ENCODE measurements at places on chromosomes 7 and 10. TPM values are rescaled to one million over a fixed set of nuclear protein-coding genes. Genes with fewer than 3 reads are reported as not detected.

- H3K4me3 ChIP-seq, result peak overlapping the region; percentile 67
- no peak for DNase-seq
- H3K36me3 ChIP-seq, result no peaks in the 10 kb centered on the region
- H3K4me1 ChIP-seq, result no peaks in the 10 kb centered on the region
- no peaks in the 10 kb centered on the region for H3K27me3 ChIP-seq
These were observed 24.7 kb downstream of the ADK start for GRCh38 chr10:74175510-74176379.

The PRRT4 gene
- total RNA-seq, result 0.82 TPM

DNA sequence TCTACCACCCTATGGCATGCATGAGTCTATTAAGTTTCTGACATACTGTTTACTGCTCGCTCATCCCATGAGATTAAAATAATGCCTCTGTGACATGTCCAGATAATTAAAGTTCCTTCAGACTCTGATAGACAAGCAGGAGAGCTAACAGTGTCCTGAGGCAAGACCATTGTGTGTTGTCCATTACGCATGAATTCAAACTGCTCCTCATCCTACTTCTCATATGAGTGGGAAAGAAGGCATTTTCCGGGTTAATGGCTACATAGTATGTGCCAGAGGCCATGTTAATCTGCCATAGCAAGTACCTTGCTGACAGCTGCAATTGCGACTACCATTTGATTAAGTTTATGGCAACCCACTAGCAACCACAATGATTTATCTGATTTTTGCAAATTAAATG is 113.3 kb downstream of the GNAI1 start:
- peaks cover 2% of the 10 kb centered on the region for H3K4me1 ChIP-seq
- H3K4me3 ChIP-seq, result no peak overlapping the region
- no peaks in the 10 kb centered on the region for H3K36me3 ChIP-seq
- no peak for DNase-seq
- H3K27ac ChIP-seq, result no peak overlapping the region
- no peaks in the 10 kb centered on the region for H3K27me3 ChIP-seq

GRCh38 chr7:151436446-151437158 is 3.3 kb downstream of the CRYGN start:
- no peak overlapping the region for H3K4me3 ChIP-seq
- H3K27ac ChIP-seq, result no peak overlapping the region
- H3K4me1 ChIP-seq, result peaks cover 7% of the 10 kb centered on the region
- H3K36me3 ChIP-seq, result no peaks in the 10 kb centered on the region
- DNase-seq, result peak; percentile 20
- H3K27me3 ChIP-seq, result peaks cover 7% of the 10 kb centered on the region

The CYP3A5 gene
- total RNA-seq, result 11.0 TPM

DNA sequence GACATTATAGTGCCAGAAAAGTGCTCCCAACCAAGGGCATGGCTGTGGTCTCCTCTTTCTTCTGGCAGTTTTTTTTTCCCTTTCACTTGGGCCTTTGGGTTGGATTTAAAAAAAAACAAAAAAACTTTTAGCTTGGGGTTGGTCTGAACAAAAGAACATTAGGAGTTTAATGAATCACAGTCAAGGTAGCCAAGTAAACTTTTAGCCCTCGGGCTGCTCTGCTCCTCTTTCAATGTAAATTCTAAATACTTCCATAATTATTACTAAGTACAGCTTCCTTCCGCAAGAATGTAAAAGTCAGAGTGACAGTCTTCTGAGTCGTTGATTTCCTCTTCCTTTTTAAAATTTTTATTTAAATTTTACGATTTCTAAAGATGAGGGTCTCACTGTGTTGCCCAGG is 79.2 kb downstream of the NRF1 start:
- no peak overlapping the region for H3K27ac ChIP-seq
- no peaks in the 10 kb centered on the region for H3K27me3 ChIP-seq
- no peak overlapping the region for H3K4me3 ChIP-seq
- no peaks in the 10 kb centered on the region for H3K4me1 ChIP-seq

GRCh38 chr7:39633563-39634477 is 10.4 kb downstream of the RALA start:
- no peaks in the 10 kb centered on the region for H3K27me3 ChIP-seq
- H3K4me1 ChIP-seq, result peaks cover 19% of the 10 kb centered on the region
- H3K4me3 ChIP-seq, result no peak overlapping the region
- DNase-seq, result no peak

DNA sequence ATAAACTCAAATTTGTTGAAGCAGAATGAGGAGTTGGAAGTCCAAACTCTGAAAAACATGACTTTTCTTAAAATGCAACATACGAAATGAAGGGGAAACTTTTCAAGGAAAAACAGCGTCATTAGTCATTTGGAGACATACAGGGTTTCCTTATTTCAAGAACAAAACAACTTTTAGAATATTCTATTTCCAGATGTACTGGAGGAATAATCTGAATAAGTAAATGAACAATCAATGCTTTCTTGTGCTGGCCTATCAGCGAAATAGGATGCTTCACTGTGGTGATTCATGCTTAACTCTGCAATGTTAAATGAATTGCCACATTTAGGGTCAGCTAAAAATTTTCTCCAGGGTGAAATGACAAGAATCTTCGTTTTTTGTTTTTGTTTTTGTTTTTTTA is 114.3 kb downstream of the SEMA3C start:
- DNase-seq, result no peak
- no peak overlapping the region for H3K27ac ChIP-seq
- no peaks in the 10 kb centered on the region for H3K27me3 ChIP-seq
- no peaks in the 10 kb centered on the region for H3K4me1 ChIP-seq

GRCh38 chr10:23478570-23478969 is 39.7 kb downstream of the OTUD1 start:
- H3K27me3 ChIP-seq, result no peaks in the 10 kb centered on the region
- DNase-seq, result no peak
- no peak overlapping the region for H3K4me3 ChIP-seq
- H3K27ac ChIP-seq, result no peak overlapping the region
- H3K4me1 ChIP-seq, result no peaks in the 10 kb centered on the region
- no peaks in the 10 kb centered on the region for H3K36me3 ChIP-seq

GRCh38 chr7:131335639-131336381 is 8.1 kb downstream of the MKLN1 start:
- no peaks in the 10 kb centered on the region for H3K27me3 ChIP-seq
- no peaks in the 10 kb centered on the region for H3K36me3 ChIP-seq
- H3K4me3 ChIP-seq, result no peak overlapping the region

DNA sequence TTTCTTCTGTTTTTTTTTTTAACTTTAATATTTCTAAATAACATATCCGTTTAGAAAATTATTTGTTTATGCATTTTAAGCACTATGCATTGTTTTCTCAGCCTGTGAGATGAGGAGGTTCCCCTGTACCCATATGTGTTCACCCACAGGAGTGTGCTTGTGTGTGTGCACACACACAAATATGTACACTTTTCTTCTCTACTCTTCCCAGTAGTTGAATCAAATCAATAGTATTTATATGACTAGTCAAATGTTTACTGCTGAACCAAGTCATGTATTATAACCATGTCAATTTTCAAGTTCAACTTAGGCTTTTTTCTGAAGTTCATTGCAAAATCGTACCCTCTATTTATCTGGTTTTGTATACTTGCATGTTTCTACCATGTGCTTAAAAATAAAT is 37.3 kb downstream of the HDAC9 start:
- no peak overlapping the region for H3K4me3 ChIP-seq
- no peak for DNase-seq
- H3K27me3 ChIP-seq, result no peaks in the 10 kb centered on the region
- no peak overlapping the region for H3K27ac ChIP-seq
- no peaks in the 10 kb centered on the region for H3K36me3 ChIP-seq
- H3K4me1 ChIP-seq, result no peaks in the 10 kb centered on the region

GRCh38 chr7:70527520-70528115 is 604.3 kb upstream of the GALNT17 start:
- H3K36me3 ChIP-seq, result no peaks in the 10 kb centered on the region
- H3K27me3 ChIP-seq, result no peaks in the 10 kb centered on the region
- no peak overlapping the region for H3K27ac ChIP-seq
- DNase-seq, result peak; percentile 38
- peaks cover 3% of the 10 kb centered on the region for H3K4me1 ChIP-seq

DNA sequence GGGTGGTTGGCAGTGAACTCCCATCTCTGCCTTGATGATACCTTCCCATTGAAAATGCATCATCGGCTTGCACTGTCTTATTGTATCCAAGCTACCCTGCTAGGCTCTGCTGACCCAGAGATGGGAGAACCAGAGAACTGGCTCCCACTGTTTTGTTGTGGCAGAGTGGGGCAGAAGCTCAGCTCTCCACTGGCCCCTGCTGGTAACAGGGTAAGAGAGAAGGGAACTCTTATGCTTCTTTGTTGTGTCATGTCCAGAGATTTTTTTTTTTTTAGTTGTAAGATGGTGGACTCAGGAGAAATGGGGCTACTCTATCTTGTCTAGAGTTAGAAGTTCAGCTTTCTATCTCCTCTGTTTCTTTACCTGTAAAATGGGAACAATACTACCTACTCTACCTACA is 100.5 kb upstream of the SDK1 start:
- no peak overlapping the region for H3K4me3 ChIP-seq
- H3K36me3 ChIP-seq, result no peaks in the 10 kb centered on the region
- DNase-seq, result no peak
- no peaks in the 10 kb centered on the region for H3K27me3 ChIP-seq

The GIMAP5 gene
- 24.8 TPM for total RNA-seq

- no peaks in the 10 kb centered on the region for H3K36me3 ChIP-seq
- H3K27ac ChIP-seq, result no peak overlapping the region
- H3K4me3 ChIP-seq, result no peak overlapping the region
These were observed 51.3 kb upstream of the GPR26 start for GRCh38 chr10:123614888-123615287.

DNA sequence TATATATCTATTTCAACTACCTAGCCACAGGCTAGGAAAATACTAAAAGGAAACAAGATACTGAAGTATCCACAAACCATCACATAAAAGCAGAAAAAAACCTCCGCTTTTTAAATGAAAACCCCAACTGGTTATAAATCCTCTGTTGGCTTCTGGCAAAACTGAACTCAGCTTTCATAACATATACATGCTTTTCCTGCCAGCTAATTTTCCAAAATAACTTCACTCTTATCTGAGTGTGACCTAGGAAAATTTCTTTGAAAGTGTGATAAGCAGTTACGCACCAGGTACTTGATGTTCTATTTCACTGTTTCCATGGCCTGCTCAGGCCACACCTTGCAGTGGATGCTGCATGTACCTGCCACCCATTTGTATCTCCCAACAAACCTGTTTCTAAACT is 11.8 kb downstream of the FAM3C start:
- peak; percentile 42 for DNase-seq
- peaks cover 5% of the 10 kb centered on the region for H3K4me1 ChIP-seq
- no peak overlapping the region for H3K27ac ChIP-seq
- H3K36me3 ChIP-seq, result no peaks in the 10 kb centered on the region
- no peak overlapping the region for H3K4me3 ChIP-seq

- H3K36me3 ChIP-seq, result no peaks in the 10 kb centered on the region
- no peaks in the 10 kb centered on the region for H3K4me1 ChIP-seq
- H3K27me3 ChIP-seq, result no peaks in the 10 kb centered on the region
- H3K27ac ChIP-seq, result no peak overlapping the region
- DNase-seq, result no peak
- H3K4me3 ChIP-seq, result no peak overlapping the region
These were observed 11.9 kb upstream of the PLEKHA1 start for GRCh38 chr10:122362621-122363020.

DNA sequence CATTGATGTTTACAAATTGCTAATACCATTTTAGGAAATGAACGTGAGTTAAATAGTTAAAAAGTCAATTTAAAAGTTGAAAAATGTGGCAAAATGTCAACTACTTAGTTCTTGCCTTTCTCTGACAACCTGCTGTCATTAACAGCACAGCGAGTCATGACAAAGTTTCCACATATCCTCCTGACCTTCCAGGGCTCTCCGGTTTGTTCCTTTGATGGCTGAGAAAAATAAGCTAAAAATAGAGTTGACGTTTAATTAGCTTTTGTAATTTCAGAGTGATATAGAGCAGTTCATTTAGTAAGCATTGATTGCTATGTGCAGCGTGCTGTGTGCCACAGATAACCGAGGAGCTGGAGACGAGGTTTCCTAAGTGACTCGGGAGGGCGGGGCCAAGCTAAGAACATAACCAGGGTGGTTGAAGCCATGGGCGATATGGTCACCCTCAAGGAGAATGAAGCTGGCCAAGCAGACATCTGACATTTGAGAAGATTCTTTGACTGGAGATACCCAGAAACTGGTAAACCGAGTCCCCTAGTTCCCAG is 47.9 kb downstream of the OGDH start:
- no peak overlapping the region for H3K4me3 ChIP-seq
- peaks cover 5% of the 10 kb centered on the region for H3K4me1 ChIP-seq
- peak overlapping the region; percentile 79 for H3K27ac ChIP-seq

The PARG gene
- total RNA-seq, result 23.2 TPM

GRCh38 chr10:118471863-118472262 is 123.6 kb downstream of the PRLHR start:
- no peaks in the 10 kb centered on the region for H3K36me3 ChIP-seq
- peaks cover 4% of the 10 kb centered on the region for H3K27me3 ChIP-seq
- no peak overlapping the region for H3K4me3 ChIP-seq
- H3K27ac ChIP-seq, result no peak overlapping the region
- no peak for DNase-seq
- H3K4me1 ChIP-seq, result no peaks in the 10 kb centered on the region

The BLNK gene
- 18.7 TPM for total RNA-seq

DNA sequence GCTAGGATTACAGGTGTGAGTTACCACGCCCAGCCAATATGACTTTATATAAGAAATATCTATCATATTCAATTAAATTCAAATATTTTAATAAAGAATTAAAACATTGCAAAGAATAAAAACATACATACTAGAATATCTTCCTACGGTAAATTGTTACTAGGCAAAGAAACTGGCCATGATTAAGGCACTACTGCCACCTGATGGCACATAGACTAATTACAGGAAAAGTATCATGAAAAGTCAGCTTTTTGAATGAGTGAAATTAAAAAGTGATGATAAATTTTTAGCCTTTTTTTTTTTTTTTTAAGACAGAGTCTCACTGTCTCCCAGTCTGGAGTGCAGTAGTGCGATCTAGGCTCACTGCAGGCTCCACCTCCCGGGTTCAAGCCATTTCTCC is 30.9 kb downstream of the MRPS33 start:
- no peak for DNase-seq
- no peaks in the 10 kb centered on the region for H3K27me3 ChIP-seq
- no peaks in the 10 kb centered on the region for H3K36me3 ChIP-seq

DNA sequence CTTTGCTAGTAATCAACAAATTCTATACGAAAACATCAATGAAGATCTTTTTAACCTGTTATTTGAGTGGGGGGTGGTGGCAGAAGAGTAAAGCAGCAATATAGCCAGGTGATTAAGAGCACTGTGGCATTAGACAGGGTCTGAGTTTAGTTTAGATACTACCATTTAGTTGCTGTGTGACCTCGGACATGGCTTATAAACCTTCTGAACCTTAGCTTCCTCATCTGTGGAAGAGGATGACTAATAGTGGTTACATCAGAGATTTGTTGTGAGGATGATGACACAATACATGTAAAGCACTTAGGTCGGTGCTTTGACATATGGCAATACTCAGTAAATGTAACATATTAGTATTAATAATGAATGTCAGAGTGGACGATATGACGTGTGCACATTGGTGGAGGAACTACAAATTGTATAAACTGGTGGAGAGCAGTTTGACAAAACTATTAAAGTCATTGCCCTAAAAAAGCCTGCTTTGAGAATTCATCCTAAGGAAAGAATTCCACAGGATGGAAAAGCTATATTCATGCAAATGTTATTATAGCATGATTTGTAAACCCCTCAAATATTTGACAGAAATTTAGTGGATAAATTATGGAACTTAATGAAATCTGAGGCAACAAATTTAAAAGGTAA is 24.3 kb downstream of the SPAG6 start:
- H3K27ac ChIP-seq, result no peak overlapping the region
- no peaks in the 10 kb centered on the region for H3K4me1 ChIP-seq
- no peak overlapping the region for H3K4me3 ChIP-seq
- H3K27me3 ChIP-seq, result peaks cover 3% of the 10 kb centered on the region
- H3K36me3 ChIP-seq, result no peaks in the 10 kb centered on the region
